ENCODE measurements at places on chromosomes 12 and 14. TPM values are rescaled to one million over a fixed set of nuclear protein-coding genes. Genes with fewer than 3 reads are reported as not detected.

Gene CLEC1B
- total RNA-seq: not detected

Gene CMA1
- total RNA-seq: not detected

Gene KRT74
- total RNA-seq: not detected

Gene ANO4
- 0.07 TPM for total RNA-seq

Gene LGR5
- total RNA-seq: not detected

Gene LMNTD1
- not detected for total RNA-seq

Gene POTEG
- not detected for total RNA-seq

Gene TAS2R19
- total RNA-seq: not detected

Gene PPFIBP1
- 21.0 TPM for total RNA-seq

Gene RFLNA
- not detected for total RNA-seq

Gene DIO3
- total RNA-seq: 0.05 TPM

Gene AMDHD1
- total RNA-seq: 3.0 TPM

Gene KRT82
- total RNA-seq: not detected

Gene DAO
- not detected for total RNA-seq

Gene TRIP11
- 5.9 TPM for total RNA-seq

Gene RHEBL1
- total RNA-seq: 4.9 TPM

Gene ESRRB
- 0.15 TPM for total RNA-seq

Gene ADAM21
- not detected for total RNA-seq

Gene HNF1A
- total RNA-seq: 4.0 TPM

Gene FBXO33
- total RNA-seq: 7.1 TPM

Gene CLEC14A
- not detected for total RNA-seq

Gene PTPRB
- total RNA-seq: 0.69 TPM

Gene RDH12
- 0.05 TPM for total RNA-seq

Gene ANKRD33
- total RNA-seq: not detected
